ENCODE measurements at places on chromosomes 5 and 9.

DNA sequence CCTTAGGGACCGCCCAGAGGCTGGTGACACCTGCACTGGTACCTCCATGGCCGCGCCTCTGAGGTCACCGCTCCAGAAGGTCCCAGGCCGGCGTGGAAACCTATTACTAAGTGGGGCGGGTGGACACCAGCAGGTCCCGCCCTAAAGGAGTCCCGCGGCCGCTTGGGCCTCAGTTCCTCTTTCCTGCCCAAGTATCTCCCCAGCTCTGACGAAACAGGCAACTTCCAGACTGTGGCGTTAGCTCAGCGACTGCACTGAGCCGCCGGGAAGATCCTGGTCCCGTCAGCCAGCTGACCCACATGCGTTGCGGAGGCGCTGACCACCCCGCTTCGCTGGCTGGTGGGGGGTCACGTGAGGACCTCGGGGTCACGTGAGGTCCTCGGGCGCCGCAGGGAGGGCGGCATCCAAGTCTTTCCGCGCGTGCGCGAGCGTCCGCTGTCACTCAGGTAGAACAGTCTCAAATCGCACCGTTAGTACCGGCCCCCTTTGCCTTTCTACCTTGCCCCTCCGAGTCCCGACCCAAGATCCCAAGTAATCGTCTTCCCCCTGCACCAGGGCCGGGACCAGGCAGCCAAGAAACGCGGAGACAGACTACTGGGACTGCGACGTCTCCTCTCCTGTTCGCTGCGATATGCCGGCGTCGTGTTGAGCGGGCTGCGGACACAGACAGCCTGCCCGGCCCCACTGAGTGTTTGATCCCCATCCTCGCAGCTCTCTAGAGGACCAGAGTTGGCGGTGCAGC, 53.7 kb upstream of the KDM4C start:
- DNase-seq, result peak; percentile 77

DNA sequence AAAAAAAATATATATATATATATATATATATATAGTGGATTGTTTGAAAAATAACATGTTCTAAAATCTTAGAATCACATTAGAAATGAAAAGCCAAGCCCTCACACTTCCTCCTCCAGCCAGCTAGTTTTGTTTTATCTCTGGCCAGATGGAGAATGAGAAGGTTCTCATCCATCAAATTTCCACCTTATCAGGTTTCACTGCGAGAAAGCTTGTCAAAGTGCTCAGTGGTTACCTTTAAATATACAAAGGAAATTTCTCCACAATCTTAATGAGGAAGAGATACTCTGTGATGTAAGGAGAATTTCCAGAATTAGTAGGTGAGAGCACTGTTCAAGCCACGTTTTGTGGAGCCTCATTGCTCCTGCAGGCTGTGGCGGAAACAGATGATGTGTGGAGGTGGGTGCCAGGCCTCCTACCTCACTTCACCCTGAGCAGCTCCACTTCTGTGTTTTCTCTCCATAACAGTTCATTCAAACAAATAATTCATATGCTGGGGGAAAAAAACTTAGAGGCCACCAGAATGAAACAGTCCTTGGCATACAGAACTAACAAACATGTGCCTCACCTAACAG, 71.9 kb downstream of the CDK5RAP2 start:
- no peak for DNase-seq

DNA sequence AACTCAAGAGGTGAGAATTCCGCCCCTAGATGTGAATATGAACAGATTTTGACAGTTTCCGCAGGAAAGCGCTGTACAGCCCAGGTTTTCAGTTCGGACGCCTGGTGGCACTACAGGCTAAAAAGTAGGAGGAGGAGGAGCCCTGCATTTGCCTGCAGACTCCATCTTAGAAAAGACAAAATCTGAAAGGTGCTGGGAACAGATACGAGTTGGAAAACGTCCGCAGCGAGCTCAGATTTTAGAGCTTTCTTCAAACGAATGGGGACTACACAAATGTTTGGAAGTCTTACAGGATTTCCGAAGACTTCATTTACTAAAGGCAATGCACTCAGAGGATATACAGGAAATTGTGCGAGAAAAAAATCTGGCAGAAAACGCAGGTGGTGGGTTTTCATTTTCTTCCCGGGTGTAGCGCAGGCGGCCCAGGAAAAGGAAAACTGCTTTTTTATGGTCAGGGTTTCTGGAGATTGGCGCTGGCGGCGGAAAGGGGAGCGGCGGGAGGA, 9.9 kb upstream of the PCDHB2 start:
- peak; percentile 30 for DNase-seq

DNA sequence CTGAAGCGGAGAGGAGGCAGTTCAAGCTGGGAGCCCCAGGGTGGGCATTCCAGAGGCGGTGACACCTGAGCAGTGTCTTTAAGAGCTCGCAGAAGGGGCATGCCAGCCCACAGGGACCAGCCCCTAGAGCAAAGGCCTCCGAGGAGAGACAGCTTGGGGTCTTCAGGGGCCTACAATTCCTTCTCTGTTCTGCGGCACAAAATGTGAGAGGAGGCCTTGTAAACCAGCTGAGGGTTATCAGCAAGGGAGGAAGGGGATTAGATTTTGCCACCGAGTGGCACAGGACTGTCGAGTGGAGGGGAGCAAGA, 505 bp upstream of the SIGMAR1 start:
- DNase-seq, result no peak

- DNase-seq, result peak; percentile 66
Observed at GRCh38 chr5:16791036-16791705, 144.9 kb downstream of the MYO10 start.

GRCh38 chr5:170960567-170960966, 98.7 kb downstream of the RANBP17 start:
- DNase-seq, result no peak

DNA sequence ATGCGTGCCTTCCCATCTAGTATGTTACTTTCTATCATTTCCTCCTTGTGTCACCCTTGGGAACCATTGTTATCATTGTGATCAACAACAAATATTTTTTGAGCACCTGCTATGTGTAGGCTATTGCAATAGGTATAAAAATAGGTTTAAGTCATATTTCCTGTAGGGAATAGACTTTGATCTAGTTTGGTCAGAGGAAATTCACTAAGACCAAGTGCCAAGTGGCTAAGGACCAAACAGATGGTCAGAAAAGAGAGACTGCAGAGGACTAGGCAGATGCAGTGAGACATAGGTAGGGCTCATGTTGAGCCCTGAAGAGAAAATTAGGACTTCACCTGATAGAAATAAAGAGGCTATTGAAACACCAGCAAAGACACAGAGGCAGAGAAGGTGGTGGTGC, 430.0 kb upstream of the ADAMTSL1 start:
- DNase-seq, result no peak

GRCh38 chr5:169881702-169882303, 98.5 kb downstream of the INSYN2B start:
- DNase-seq, result no peak

- no peak for DNase-seq
Observed at GRCh38 chr9:109653470-109653869, 126.5 kb upstream of the PALM2AKAP2 start.

DNA sequence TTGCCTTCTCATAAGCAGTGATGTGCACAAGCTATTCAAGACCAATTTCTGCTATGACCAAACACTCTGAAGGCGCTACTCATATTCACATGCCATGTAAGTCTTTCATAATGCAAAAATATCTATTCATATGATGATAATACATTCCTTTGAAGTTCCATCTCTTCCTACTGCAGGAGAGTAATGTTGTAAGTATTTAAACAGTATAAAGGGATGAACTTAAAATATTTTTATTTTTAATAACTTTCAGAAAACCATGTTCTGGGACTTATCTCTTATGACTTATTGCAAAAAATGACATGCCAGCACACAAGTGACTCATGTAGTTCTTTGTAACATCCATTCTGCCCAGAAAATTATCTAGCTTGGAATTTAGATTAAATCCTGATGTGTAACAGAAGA, 376.4 kb downstream of the KCTD16 start:
- DNase-seq, result peak; percentile 21

- DNase-seq, result peak; percentile 50
Observed at GRCh38 chr5:139190125-139190524, 8.0 kb downstream of the SIL1 start.

DNA sequence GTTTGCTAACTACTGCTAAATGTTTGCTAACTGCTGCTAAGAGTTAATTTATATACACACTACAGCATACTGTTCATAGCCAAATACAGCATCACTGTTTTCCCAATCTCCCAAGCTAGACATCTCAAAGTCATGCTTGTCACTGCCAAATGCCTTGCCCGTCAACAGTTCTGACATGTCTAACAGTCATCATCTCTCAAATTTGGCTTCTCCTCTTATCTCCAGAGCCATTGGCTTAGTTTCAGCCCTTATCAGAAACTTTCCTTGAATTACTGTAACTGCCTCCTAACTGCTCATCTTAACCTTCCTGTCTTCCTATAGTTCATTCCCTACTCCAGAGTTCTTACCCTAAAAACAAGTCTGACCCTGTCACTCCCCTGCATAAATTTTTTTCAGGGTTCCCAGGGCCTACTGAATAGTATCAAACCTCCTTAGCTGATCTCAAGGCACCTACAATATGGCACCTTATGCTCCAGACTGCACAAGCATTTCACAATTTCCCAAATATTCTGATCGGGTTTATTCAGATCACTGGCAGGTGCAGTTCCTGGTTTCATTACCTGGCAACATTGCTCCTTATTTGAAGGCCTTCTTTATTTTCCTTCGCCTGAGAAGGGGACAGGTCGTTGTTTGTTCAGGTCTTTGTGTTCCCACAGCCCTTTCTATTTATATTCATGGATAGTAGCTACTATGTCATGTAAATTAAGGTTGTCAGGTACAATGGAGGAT, 55.9 kb upstream of the ANKRD55 start:
- no peak for DNase-seq

GRCh38 chr9:23123048-23123632, 676.5 kb downstream of the DMRTA1 start:
- peak; percentile 29 for DNase-seq

GRCh38 chr9:76003041-76003440, 112.6 kb downstream of the PCSK5 start:
- DNase-seq, result no peak

DNA sequence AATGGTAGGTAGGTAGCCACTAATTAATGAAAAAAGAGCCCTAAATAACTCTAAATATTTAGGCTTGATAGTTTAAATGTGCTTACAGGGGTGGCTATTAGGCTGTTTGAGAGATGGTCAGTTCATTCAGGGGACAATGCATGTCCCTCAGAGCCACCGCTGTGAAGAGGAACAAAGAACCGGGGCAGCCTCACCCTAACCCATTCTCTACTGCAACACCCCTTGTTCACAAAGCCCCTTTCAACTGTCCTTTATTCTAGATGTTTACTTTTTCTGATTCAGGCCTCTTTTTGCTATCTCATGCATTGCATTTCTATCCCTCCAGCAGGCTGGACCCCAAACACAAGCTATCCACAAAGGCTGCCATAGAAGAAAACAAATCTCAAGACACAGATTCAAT, 906.7 kb downstream of the NR2F1-AS1 start:
- DNase-seq, result no peak

DNA sequence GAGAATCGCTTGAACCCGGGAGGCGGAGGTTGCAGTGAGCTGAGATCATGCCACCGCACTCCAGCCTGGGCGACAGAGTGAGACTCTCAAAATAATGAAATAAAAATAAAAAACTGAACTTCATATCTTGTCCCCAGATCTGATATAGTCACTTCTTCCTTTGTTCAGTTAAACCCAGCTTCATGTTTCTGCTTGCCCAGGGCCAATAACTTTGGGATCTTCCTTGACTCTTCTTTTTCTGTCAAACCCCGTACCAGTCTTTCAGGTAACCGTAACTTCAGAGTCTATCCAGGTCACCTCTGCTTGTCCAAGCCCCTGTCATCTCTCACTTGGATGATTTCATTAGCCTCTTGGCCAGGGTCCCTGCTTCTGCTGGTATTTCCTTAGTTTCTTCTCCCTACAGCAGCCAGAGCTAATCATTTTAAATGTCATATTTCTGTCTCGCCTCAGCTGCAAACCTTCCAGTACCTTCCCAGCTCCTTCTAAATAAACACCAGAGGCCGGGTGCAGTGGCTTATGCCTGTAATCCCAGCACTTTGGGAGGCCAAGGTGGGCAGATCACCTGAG, 19.7 kb upstream of the ABL1 start:
- no peak for DNase-seq

GRCh38 chr5:115189866-115190265, 20.2 kb upstream of the TRIM36 start:
- DNase-seq, result no peak

GRCh38 chr9:127201731-127202130, 62.8 kb upstream of the GARNL3 start:
- DNase-seq, result no peak

- no peak for DNase-seq
Observed at GRCh38 chr5:28810751-28811136, 1772.4 kb upstream of the CDH9 start.

DNA sequence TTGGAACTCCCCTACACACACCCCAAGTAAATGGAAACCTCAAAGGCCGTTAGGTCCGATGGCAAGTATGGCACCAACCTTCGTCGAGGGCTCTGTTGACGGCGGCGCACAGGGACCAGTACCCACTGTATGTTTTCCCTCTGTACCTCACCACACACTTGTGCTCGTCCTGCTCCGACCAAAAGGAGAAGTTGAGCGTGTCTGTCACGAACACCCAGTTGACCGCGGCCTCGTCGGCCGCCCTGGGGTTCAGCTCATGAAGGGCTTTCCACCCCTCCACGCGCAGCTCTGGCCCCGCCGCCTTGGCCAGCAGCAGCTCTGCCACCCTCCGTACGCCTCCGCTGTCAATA, 24.0 kb downstream of the HNRNPK start:
- no peak for DNase-seq

DNA sequence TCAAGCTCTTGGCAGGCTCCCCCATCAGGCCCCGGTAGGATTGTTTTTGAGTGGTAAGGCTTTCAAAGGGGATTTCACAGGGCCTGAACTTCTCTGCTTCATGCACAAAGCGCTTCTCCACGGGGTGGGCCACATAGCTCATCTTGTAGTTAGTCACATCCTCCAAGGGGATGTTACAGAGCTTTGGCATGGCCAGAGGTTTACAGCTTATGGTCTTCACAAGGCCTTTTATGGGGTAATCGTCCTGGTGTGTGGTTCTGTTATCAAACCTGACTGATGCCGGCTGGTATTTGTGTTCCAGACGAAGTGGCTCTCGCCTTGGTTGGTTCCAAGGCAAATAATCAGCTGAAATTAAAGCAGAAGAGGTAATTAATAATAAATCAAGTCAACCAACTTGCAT, 104.3 kb downstream of the SAXO1 start:
- DNase-seq, result peak; percentile 38

DNA sequence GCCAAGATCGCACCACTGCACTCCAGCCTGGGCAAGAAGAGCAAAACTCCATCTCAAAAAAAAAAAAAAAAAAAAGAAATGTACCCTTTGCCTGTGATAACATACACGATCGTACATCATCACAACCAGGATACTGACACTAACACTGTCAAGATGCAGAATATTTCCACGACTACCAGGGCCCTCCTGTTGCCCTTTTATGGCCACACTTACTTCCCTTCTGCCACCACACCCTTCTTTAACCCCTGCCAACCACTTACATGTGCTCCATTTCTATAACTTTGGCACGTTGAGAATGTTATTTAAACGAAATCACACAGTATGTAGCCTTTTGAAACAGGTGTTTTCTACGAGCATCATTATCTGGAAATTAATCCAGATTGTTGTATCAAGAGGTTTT, 69.0 kb upstream of the OTULINL start:
- DNase-seq, result no peak

GRCh38 chr5:137078171-137078665, 420.9 kb downstream of the SPOCK1 start:
- DNase-seq, result no peak

Measured in fibroblast of skin of right quadriceps (primary cell).